Stimulated activated CD4-positive, alpha-beta T cell treated with anti-CD3 and anti-CD28 coated beads, Interleukin-2, amount 100 ng/mL, for 4 hours (primary cell): ENCODE measurements at places on chromosomes 13 and 19.

GRCh38 chr13:46578590-46578975 lies 25.6 kb downstream of the LRCH1 start:
- no peak for DNase-seq

- DNase-seq = no peak
These were observed 386.3 kb downstream of the KCTD12 start for GRCh38 chr13:76499891-76500290.

GRCh38 chr19:18280247-18281081 lies 958 bp downstream of the JUND start:
- DNase-seq = peak; percentile 75

DNA sequence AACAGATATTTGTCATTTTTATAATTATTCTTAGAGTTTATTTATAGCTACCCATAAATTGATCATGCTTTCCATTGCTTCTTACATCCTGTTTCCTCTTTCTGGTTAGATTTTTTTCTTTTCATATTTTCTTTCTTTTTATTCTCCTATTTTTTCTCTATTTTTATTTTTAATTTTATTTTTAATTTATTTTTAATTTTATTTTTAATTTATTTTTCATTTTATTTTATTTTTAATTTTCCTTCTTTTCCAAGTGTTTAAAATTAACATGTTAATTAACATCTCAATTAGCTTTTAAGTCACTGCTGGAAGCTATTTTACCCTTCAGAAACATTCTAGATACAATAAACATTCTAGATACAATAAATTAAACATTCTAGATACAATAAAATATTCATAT lies 269.6 kb downstream of the B3GLCT start:
- DNase-seq = no peak

DNA sequence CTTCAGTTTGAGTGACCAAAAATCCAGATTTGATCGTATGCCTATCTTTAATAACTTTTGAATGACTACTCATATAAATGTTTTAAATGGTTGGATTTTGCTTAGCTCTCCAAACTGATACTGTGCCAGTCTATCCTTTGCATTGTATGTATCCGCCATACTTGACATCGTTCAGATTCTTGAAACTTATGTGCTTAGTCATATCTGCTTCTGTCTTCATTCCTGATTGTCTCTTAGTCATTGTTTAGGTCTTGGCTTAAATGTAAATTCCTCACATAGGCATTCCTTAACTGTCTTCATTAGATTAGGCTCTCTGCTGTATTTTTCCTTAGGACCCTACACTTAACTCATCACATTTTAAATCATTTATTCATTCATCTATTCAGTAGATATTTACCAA lies 126.0 kb downstream of the PCCA start:
- no peak for DNase-seq

DNA sequence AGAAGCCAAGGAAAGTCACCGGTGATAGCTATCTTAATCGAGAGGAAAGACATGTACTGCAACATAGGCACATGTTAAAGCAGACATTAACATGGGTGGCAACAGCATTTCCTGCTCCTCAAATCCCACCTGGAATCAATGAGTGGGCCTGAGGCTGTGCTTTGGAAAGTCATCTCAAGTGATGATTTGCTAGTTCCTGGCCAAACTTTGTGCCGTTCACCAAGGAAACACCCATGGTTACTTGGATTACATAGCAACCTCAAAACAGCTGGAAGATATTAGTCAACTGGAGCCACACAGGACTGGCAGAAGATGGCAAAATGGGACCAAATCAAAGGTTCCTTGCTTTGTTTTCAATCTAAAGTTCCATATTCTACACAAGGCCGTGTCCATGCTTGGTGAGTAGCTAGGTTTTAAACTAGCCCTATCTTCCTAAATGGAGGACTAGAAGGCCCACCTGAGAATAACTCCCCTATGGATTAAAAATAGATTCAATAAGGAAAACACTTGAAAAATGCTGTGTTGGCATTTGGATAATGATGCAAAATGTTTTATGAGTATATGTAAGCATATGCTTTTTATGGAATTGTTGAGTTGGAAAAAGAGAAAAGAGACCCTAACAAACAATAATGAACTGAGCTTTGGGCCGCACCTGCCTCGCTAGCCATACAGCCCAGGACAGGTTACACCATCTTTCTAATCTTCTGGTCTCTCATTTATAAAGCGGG lies 144.5 kb downstream of the RGCC start:
- DNase-seq = no peak

DNA sequence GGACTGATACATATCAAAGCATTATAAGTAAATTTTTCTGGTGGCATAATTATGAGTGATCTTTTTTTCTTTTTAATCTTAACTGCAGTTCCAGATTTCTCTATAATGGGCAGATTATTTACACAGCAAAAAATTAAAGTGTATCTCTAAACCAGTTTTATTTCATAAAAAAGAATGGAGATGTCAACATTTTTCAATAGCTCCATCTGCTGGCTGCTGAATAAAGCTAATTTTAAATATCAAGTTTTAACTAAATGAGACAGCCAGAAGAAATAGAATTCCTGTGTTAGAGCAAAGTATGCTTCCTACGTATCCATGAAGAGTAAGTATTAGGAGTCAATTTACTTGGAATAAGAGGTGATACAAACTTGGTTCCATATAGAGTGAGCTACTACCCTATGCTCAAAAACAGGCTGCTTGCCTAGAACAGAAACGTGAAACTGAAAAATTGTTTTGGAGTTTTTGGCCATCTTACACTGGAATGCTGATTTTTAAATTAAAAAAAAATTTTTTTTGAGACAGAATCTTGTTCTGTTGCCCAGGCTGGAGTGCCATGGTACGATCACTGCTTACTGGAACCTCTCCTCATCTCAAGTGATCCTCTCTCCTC lies 5.0 kb upstream of the PDS5B start:
- no peak for DNase-seq

DNA sequence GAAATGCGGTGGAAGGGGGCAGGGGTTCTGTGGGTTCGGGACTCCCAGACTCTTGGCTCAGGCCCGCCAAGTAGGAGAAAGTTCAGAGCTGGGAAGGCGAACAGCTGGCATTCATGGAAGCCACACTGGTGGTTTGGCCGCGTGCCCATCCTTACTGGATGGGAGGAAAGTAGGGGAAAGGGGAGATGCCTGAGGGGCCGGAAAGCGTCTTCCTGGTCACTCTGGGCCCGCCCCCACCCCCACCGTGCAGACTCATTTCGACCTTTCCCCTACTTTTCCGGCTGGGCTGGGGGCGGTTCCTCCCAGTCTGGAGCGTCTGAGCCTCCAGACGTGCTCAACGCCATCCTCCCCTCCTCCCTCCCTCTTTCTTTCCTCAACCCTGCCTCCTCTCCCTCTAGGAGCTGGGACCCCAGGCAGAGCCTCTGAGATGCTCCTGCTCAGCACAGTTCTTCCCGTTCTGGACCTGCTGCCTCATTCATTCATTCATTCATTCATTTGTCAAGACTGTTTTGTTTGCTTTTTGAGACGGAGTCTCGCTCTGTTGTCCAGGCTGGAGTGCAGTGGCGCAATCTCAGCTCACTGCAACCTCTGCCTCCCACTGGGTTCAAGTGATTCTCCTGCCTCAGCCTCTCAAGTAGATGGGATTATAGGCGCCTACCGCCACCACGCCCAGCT lies 3.5 kb downstream of the ANGPTL4 start:
- DNase-seq = no peak

DNA sequence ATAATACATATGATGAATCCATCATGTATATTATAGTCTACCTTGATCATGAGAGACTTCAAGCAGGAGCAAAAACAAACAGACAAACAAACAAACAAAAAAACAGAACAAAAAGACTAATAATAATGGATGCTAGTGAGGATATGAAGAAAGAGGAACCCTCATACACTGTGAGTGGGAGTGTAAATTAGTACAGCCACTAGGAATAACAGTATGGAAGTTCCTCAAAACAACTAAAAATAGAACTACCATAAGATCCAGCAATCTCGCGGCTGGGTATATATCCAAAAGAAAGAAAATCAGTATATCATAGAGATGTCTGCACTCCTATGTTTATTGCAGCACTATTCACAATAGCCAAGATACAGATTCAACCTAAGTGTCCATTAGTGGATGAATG lies 7.0 kb upstream of the DLEU7 start:
- no peak for DNase-seq

DNA sequence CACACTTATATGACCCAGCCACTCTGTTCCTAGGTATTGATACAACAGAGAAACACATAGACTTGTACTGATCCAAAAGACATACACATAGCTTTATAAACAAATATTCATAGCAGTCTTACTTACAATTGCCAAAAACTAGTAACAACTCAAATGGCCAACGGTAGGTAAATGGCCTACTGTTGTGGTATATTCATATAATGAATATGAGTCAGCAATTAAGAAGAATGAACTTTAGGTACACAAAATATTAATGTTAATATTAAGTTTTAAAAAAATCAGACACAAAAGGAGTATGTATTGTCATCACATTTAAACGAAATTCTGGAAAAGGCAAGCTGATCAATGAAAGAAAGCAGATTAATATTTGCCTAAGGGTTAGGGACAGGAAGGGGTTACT lies 19.7 kb downstream of the KPNA3 start:
- DNase-seq = no peak

- DNase-seq = no peak
These were observed 48.2 kb upstream of the GPR183 start for GRCh38 chr13:99355267-99356011.
